Activated T-helper 9 cell treated with anti-CD3 and anti-CD28 coated beads, Interleukin-2, amount 50 U/mL, for 16 hours (primary cell): ENCODE measurements at places on chromosomes 6 and 20.

- DNase-seq = no peak
Measured at GRCh38 chr6:36924131-36924530, 30.4 kb upstream of the PI16 start.

- DNase-seq = no peak
Measured at GRCh38 chr6:30700340-30700739, 9.6 kb upstream of the NRM start.

GRCh38 chr20:32560989-32561830, 23.9 kb downstream of the NOL4L start:
- DNase-seq = no peak

DNA sequence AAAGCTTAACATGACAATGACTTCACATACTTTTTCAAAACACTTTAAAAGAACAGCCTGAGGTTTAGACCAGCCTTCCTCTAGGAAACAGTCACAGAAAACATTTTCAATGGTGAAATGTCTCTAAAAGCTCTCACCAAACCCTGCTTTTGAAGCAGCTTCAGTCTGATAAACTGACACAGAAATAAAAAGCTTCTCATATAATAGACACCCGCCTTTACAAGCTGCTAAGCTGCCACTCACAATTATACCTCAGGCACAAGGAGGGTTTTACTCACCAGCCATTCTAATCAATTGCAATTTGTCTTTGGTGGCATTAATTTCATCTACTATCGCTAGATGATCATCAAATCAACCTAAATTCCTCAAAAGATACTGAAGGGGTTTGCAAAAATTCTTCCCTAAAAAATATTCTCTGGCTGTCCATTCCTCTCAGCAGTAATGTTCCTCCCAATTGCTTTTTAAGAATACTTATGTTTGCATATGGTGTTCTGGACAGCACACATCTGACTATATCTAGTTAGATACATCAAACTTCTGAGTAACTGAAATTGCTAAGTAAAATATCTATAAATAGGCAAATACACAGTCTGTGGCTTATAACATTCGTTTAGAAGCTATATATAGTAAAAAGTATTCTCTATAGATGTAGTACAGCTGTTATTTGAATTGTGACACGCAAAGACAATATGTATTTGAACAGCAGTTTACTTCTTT, 29.4 kb downstream of the KIF13A start:
- no peak for DNase-seq

- no peak for DNase-seq
Measured at GRCh38 chr20:62141397-62142251, 1.6 kb downstream of the PSMA7 start.

- no peak for DNase-seq
Measured at GRCh38 chr6:19602434-19603013, 234.6 kb upstream of the ID4 start.

- DNase-seq = no peak
Measured at GRCh38 chr6:134299236-134299635, 18.7 kb downstream of the SGK1 start.

- no peak for DNase-seq
Measured at GRCh38 chr20:61976263-61976643, 89.4 kb downstream of the TAF4 start.

- DNase-seq = no peak
Measured at GRCh38 chr6:118783931-118784550, 109.9 kb upstream of the ASF1A start.

DNA sequence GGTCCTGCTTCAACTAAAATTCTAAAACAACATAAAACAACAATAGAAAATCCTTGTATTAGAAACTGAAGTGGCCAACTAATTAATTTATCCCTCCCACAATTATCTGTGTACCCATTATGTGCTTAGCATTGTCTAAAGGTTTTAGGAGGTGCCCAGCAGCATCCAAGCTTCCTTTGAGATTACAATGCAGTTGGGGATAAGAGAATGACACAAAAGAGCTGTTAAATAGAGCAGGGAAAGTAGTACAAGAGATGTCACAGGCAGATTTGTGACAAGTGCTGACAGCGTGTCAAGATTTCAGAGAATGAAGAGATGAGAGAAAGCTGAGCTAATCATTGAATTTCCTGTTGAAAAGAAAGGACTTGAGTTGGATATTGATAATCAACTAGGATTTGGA, 204.8 kb downstream of the OTOR start:
- DNase-seq = no peak

DNA sequence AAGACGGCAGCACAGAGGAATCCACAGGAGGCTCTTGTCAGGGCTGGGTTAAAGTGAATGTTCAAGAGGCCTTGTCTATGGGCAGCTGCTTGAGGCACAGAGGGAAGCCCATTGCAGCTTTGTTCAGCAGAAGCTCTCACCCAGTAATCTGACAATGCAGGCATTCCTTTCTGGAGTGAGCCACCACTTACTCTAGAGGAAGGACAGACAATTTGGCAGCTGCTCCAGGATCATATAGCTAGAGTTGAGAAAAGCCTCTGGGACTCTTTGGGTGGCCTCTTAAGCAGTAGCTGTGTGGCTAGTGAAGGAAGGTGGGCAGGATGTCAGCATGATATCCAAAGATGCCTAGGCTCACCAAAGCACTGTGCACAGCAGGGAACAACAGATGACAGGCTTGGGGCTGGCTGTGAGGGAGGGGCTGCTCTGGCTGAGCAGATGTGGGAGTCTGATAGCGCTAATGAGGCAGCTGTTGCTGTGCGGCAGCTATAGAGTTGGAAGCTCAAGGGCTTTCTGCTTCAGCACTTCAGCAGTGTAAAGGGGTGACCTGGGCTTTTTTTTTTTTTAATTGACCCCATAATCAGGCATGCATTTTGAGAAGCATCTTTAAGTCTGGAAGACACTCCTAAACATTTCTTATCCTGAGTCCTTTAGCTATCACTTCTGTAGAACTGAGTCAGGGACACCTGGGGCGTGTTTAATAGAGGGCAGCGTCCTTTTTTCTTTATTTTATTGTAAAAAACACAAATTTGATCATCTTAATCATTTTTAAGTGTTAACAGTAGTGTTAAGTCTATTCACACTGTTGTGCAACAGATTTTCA, 27.2 kb downstream of the CMTR1 start:
- no peak for DNase-seq

- no peak for DNase-seq
Measured at GRCh38 chr6:135722190-135722589, 129.3 kb upstream of the PDE7B start.

GRCh38 chr6:141550471-141550870, 582.3 kb upstream of the GJE1 start:
- DNase-seq = no peak

- no peak for DNase-seq
Measured at GRCh38 chr20:60203451-60203850, 245.2 kb downstream of the CDH26 start.

GRCh38 chr6:89299466-89299850, 15.6 kb downstream of the GABRR2 start:
- no peak for DNase-seq

DNA sequence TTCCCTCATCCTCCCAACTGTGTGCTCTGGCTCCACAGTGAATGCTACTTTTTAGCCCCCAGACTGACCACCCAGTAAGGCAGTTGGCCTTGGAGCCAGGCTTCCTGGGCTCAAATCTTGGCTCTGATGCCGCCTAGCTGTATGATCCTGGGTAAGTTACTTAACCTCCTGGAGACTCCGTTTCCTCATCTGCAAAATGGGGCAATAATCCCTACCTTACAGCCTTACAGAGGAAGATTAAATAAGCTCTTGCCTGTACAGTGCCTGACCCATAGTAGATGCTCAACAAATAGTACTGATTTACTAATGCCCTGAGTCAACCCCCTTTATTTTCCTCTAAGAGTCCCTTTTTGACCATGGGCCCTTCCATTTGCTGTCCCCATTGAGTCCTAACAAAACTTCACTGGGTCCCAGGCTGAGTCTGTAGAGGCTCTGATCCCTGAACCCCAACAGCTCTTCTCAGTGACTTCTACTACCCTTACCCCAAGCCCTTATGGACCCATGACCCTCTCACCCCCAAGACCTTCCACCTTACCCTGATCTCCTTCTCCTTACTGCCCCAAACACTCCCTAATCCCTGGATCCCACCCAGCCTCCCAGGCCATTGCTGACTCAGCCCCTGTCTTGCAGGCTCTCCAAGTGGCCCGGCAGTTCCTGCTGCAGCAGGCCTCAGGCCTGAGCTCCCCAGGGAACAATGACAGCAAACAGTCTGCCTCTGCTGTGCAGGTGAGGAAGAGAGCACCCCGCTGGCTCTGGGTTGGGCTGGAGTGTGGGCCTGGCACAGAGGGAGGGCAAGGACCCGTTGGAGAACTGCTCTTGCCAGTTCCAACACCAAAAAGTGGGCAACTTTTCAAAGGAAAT, 31.4 kb downstream of the FOXP4 start:
- DNase-seq = no peak

DNA sequence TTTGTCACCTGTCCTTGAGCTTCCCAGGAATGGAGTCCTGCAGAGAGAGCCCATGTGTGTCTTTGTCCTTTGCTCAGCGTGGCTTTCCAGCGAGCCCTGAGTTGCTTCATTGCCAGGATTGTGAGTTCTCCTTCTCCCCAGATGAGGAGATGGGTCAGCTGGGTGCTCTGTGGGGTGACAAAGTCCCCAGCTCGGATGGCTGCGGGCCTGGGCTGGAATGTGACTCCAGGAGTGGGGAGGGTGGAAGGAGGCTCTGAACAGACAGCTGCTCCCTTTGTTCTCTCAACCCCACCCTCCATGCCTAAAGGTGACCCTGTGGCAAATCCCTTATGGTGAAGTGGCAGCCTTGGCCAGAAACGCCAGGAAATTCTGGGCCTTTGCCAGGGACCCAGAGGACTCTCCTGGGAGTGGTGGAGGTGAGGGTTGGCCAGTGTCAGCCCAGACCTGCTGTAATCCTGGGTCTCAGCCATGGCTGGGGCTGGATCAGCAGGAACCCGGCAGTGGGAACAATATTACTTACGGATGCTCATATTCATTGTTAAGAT, 44.4 kb upstream of the CST5 start:
- no peak for DNase-seq
